Left cardiac atrium (tissue), 4 donors: ENCODE measurements at places on chromosomes 6 and 20. TPM values are rescaled to one million over a fixed set of nuclear protein-coding genes. Genes with fewer than 3 reads are reported as not detected.
A peak's percentile ranks its signal among the peaks of the same experiment; 100 is the strongest.

- DNase-seq, result no peak
These were observed 173.6 kb downstream of the NRN1 start for GRCh38 chr6:5833120-5833519.

DNA sequence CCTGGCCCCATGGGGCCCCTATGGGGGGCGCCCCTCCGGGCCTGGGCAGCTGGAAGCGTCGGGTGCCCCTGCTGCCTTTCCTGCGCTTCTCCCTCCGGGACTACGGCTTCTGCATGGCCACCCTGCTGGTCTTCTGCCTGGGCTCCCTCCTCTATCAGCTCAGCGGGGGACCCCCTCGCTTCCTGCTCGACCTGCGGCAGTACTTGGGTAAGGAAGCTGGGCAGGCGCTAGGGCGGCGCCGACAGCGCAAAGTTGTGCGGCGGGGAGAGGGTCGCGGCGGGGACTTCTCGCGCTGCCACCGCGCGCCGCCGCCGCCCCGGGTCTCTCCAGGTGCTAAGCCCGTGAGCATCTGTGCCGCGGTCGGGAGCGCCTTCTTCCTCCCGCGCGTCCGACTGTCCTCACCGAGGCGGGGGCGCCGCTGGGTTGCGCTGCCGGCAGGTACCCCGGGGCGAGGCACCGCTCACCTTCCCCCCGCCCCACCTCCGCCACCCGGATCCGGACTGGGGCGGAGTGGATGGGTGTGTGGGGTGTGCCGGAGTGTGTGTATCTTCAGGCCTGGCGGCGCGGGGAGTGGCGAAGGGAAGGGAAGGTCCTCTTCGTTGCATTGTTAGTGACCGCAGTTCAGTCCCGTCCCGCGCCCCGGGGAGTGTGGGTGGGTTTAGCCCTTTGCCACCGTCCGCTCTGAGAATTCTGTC lies 788 bp downstream of the UST start:
- DNase-seq, result peak; percentile 37

- DNase-seq, result no peak
These were observed 59.3 kb downstream of the SHPRH start for GRCh38 chr6:145904868-145905267.

- no peak for DNase-seq
These were observed 51.6 kb upstream of the FAM184A start for GRCh38 chr6:119129968-119130484.

GRCh38 chr6:27124252-27124657 lies 123.2 kb upstream of the PRSS16 start:
- no peak for DNase-seq

GRCh38 chr20:53052380-53052779 lies 80.2 kb downstream of the TSHZ2 start:
- DNase-seq, result no peak

GRCh38 chr6:56683882-56684281 lies 41.2 kb upstream of the DST start:
- no peak for DNase-seq

The C6orf15 gene
- total RNA-seq, result not detected

The TSPO2 gene
- total RNA-seq, result not detected
